ENCODE measurements at places on chromosomes 3 and 15.

GRCh38 chr3:100546020-100546744 lies 53.8 kb downstream of the TMEM45A start:
- no peak for DNase-seq

GRCh38 chr3:56790016-56790821 lies 11.5 kb downstream of the ARHGEF3 start:
- DNase-seq: no peak

DNA sequence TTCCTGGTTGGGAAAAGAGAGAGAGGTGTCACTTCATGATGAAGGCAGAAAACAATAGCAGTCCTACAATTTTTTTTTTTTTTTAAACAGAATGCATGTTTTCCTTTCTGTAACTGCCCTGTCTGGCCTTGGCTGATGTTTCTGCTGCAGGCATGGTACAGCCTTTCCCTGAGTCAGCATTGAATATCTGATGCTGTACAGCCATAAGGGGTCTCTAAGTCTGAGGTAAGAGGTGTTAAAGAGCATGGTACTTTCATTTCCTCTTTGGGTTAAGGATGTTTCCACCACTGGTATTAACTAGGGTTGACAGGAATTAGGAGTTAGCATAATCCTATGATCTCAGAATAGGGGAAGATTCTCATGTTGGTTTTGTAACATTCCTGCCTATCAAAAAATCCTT lies 147.4 kb downstream of the CHST2 start:
- DNase-seq: no peak

GRCh38 chr3:39499651-39500273 lies 32.3 kb downstream of the MOBP start:
- DNase-seq: no peak

DNA sequence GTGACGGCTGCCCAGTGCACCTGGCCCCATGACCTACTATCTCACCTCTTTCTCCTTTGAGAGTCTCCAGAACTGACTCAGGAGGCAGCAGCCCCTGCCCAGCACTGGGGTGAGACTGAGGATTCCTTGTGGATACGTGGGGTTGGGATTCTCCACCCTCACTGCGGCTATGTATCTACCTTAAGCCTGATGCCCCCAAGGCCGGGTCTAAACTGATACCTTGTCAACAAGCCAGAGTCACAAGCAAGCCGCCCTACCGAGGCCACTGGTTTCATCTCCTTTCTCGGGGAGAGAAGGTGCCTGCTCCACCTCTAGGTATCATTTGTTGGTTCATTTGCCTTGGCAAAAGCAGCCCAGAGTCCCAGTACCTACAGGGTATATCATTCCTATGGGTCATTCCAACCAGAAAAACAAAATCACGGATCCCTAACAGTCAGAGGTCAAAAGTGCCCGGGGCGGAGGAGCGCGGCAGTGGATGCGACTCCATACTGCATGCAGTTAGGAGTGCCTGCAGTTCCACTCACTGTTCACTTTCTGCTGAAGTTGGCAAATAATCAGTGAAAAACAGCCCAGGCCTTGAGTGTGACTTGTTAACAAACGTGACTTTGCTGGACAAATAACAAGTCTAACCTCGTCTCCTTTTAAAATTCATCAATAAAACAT lies 47.5 kb downstream of the ABTB1 start:
- no peak for DNase-seq

GRCh38 chr3:100057716-100058575 lies 56.4 kb downstream of the FILIP1L start:
- DNase-seq: no peak

GRCh38 chr3:86942206-86942605 lies 48.7 kb downstream of the VGLL3 start:
- DNase-seq: no peak

DNA sequence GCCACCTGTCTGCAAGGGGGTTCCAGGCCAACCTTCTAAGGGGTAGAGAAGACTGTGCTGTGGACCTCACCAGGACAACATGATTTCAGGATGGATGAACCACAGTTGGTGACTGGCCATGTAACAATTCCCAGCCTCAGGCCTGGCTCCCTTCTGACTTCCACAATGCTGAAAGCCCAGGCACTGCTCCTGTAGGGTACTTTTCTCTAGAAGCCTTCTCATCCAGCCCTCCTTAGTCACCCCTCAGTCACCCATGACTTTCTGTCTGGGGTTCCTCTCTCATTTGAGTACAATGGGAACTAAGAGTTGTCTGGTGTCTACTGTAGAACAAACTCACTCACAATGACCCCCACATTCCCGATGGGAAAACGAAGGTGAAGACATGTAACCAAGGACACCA lies 8.6 kb downstream of the ALS2CL start:
- no peak for DNase-seq

DNA sequence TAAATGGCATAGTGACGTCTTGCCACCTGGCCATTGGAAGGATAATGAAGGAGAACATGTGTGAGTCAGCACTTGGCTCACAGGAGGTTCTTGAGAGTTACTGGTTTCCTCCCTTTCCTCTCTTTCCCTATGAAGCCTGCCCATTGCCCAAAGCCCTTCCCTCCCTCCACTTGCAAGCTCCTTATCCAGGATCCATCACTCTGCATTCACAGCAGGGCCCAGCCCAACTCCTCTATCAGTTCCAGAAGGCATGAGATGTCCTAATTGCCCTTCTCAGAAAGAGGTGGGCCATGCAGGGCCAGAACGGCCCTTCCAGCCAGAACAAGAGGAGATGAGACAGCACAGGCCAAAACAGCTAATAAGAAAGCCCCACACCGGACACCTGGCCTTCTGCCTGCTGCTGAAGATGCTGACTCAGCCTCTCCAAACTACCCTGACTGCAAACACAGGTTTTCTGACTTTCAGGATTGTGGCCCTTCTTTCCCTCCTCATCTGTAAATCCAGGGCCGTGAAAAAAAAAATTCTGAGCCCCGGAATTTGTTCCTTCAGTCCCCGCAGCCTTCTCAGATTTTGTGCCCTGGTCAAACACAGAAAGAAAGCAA lies 29.7 kb downstream of the HAPLN3 start:
- DNase-seq: no peak

GRCh38 chr15:39501366-39502081 lies 79.4 kb upstream of the THBS1 start:
- peak; percentile 26 for DNase-seq

DNA sequence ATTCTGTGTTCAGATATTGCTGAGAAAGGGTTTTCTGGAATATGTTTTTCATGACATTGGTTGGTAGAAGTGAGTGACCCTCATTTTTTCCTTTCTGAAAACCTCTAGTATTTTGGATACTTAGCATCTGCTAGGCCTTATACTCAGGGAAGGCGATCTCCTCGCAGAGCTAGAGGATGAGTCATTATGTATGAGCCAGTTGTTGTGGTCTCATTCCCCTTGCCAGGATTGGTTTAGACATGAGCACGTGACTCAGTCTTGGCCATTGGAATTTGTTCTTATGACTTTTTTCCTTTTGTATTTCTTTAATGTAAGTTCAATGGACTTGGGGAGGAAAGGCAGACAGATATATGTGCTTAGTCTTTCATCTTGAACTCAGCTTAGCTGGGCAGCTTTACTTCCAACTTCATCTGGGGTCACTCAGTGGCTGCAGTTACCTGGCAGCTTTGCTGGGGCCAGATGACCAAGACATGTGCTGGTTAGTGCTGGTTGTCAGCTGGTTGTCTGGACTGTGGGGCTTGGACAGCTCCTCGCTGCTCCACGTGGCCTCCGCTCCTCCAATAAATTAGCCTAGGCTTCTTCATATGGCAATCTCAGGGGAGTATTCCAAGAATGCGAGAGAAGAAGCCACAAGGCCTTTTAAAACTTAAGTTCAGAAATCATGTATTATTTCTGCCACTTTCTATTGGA lies 207.5 kb downstream of the IL20RB start:
- DNase-seq: peak; percentile 44

DNA sequence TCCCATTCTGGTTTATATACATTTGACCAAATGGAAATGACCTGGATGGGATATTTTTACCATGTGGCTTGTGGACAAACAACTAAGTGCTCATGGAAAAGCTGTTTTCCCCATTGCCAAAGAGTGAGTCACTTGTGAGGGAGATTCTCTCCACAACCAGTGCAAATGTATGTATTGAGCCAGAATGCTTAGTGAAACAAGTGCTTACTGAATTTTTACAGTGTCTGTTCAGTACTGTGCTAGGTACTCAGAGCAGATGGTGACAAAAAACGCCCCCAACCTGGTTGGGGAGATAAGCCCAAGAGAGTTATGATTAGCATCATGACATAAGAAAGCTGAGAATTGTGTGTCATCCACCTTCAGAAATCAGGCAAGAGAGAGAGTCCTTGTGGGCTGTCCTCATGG lies 2.3 kb downstream of the CHP1 start:
- DNase-seq: no peak

- peak; percentile 42 for DNase-seq
Measured at GRCh38 chr3:39208463-39209055, 16.2 kb upstream of the XIRP1 start.

DNA sequence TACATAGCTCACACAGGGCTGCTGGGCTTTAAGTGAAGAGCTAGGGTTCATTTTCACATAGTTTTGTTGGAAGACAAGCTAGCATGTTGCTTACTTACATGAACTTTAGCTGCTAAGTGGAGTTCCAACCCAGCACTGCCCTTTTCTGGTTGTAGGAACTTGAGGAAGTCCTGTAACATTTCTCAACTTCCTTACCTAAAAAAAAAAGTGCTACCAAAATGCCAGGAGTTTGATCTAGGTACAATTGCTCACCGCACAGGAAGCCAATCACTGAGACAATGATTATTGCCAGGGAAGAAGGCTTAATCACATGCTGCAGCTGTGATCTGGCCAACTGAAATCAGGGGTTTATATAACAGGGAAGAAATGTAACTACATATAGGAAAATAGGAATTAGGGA lies 52.8 kb downstream of the IL12A start:
- no peak for DNase-seq
